ENCODE measurements at places on chromosomes 6 and 20. TPM values are rescaled to one million over a fixed set of nuclear protein-coding genes. Genes with fewer than 3 reads are reported as not detected.

ZNF311 gene
- total RNA-seq, result 1.0 TPM

PRR18 gene
- total RNA-seq, result 0.67 TPM

HLA-DRB5 gene
- total RNA-seq, result 1.6 TPM

RREB1 gene
- 49.9 TPM for total RNA-seq

HSPA12B gene
- 8.4 TPM for total RNA-seq

CUTA gene
- total RNA-seq, result 222 TPM
